ENCODE measurements at places on chromosomes 5 and 9.

- DNase-seq: no peak
Measured at GRCh38 chr5:54676481-54677340, 159.2 kb downstream of the SNX18 start.

- no peak for DNase-seq
Measured at GRCh38 chr5:91288118-91288916, 94.8 kb downstream of the ARRDC3 start.

- DNase-seq: no peak
Measured at GRCh38 chr9:99231711-99232110, 9.6 kb downstream of the SEC61B start.

DNA sequence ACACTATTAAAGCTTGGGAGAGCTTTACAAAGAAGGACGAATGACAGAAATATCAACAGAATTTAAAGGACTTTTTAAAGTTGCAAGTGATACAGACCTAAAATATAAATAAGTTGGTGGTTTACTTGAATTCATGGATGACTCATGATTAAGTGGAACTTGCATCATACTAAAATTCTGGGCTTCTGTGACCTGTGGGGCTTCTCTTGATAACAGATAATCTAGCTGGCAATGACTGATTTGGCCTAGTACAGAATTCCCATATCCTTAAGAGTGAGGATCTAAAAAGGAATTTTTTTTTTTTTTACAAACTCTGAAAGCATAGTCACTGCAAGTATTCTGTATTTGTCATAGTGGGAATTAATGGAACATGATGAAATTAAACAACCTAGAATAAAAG is 543.7 kb upstream of the SGCD start:
- DNase-seq: no peak

DNA sequence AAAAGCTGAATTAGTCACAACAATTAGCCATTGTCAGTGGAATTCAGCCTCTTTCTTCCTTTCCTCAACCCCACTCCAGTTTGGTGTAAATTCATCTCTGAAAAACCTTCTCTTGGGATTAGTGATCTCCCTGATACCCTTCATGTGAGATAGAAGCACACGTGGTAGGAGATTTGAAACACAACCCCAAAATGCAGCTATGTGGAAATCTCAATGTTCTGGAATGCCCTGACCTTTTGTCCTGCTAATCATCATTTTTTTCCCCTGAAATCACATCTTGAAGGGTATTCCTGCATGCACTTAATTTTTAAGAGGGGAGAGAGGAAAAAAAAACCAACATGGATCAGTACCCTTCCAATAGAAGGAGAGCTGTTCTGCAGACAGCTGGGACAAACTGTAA is 612.6 kb downstream of the EBF1 start:
- no peak for DNase-seq

GRCh38 chr5:120790339-120790738 is 326.2 kb downstream of the PRR16 start:
- DNase-seq: no peak

DNA sequence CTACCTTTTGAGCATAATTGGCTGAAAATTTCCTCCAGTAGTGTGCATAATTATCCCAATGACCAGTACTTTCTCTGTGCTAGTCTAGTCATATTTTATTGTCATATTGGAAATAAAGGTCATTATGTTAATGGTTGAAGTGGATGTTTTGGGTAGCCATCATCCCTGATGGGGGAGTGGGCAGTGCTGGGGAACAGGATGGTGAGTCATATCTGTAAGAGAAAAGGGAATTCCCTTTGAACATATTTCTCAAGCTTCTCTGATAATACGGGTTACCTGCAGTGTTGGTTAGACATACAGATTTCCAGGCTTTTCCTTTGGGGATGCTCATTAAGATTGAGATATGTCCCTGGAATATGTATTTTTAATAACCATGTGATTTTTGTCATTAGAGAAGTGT is 33.3 kb upstream of the SPATA31D4 start:
- DNase-seq: no peak

GRCh38 chr5:150358261-150359095 is 981 bp downstream of the TCOF1 start:
- no peak for DNase-seq

- DNase-seq: no peak
Measured at GRCh38 chr9:33988219-33988890, 60.3 kb downstream of the UBAP2 start.

- DNase-seq: no peak
Measured at GRCh38 chr5:139878093-139878492, 82.5 kb downstream of the PSD2 start.

DNA sequence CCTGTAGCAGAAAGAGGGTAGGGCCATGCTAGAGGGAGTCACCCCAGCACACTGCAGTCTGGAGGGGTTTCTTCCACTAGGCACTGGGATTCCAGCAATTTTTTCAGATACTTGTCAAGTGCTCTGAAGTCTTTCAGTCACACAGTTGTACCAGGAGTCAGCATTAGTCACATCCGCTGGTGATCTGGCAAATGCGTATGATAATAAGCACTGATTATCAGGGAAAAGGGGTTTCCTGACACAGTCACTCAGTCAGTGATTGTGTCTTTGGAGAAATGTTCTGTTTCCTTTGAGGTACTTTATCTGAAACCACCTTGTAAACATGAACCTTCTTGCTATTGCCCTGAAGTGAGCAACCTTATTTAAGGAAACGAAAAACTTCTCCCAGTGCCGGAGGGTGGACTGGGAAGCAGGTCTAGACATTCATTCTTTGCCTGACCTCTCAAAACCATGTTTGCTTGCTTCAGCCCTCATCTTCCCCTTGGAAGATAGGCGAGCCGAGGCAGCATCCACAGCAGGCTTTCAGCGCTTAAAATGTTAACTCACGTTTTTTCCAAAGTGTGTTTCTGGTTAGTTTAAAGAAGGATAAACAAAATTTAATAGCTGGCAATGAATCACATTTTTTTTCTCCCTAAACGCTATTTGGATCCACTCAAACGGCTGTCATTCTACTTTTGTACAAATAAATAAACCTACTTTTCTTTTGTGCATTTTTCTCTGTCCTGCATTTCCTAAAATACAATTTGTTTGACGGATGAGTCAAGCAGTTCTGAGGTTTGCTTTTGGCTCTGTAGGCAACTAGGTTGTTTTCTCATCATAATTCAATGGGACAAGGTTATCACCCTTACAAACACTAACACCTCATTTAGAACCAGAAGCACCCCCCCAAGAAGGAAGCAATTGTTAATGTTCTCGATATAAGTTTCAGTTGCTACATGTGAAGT is 77.7 kb downstream of the FOXD1 start:
- no peak for DNase-seq

- no peak for DNase-seq
Measured at GRCh38 chr5:157350939-157351801, 85.2 kb downstream of the CYFIP2 start.

DNA sequence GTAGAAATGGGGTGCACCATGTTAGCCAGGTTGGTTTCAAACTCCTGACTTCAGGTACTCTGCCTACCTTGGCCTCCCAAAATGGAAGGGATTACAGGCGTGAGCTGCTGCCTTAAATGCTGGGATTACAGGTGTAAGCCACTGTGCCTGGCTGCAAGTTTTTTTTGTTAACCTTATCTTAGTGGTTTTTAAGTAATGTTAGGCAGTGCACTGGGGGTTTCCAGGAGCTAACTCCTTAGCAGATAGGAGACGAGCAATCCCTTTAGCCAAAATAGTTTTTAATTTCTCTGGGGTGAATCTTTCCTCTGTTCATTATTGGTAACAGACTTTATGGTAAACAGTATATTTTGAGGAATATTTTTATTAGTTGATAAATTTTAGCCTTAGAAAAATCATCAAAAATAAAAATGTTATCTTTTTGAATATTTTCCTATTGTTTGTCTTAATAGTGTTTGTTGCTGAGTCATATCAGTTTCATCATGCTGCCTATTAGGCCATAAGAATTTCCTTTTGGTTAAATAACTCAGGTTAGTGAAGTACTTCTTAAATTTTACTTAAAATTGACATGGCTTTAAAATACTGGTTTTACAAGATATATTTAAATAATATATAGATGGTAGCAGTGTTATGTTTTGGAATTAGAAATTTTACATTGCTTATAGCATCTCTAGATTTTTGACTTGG is 37.9 kb downstream of the LMNB1 start:
- no peak for DNase-seq

DNA sequence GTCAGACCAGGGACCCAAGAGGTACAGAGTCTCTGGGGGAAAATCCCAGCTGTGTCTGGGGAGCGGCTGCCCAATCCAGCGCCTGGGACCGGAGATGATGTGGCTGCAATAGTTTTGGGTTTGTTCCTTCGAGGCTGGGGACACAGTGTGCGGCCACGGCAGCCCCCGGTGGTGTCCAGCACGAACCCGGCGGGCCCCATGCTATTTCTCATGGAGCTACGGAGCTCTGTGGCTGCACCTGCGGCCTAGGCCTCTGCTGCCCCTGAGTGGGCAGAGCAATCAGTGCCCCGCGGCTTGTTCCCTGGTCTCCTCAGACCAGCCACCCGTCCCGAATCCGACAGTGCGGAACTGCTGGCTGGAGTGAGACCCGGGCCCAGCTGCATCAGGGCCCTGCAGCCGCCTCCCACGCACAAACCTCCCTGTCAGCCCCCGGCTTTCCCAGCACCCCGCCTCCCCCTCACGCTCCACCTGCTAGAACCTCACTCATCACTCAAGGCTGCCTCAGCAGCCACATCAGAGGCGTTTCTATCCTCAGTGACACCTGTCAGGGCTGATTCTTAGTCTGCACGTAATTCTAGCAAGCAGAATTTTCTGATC is 29.0 kb downstream of the SARDH start:
- no peak for DNase-seq

DNA sequence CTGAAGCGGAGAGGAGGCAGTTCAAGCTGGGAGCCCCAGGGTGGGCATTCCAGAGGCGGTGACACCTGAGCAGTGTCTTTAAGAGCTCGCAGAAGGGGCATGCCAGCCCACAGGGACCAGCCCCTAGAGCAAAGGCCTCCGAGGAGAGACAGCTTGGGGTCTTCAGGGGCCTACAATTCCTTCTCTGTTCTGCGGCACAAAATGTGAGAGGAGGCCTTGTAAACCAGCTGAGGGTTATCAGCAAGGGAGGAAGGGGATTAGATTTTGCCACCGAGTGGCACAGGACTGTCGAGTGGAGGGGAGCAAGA is 505 bp upstream of the SIGMAR1 start:
- DNase-seq: no peak

DNA sequence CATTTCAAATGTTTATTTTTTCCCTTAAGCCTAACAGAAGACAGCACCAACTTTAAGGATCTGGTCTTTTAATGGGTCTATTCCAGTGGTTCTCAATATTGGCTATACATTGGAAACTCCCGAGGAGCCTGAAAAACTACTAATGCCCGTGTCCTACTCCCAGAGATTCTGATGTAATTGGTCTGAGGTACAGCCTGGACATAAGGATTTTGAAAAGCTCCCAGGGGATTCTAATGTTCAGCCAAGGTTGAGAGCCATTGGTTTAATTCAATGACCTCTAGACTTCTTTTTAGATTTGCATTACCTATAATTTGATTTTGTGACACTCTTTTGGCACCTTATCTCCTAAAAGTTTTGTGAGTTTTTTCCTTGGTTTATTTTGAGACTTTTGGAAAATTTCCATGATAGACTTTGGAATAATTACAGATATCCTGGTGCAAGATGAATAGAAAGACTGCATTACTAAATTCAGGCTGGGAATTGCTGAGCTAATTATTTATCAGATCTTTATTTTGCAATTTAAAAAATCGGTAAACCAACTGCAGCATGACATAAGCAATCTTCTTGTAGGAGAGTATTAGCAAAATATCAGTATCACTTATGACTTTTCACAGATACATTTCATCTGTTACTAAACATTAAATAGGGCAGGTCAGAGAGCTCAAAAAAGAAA is 91.5 kb upstream of the ELL2 start:
- no peak for DNase-seq

DNA sequence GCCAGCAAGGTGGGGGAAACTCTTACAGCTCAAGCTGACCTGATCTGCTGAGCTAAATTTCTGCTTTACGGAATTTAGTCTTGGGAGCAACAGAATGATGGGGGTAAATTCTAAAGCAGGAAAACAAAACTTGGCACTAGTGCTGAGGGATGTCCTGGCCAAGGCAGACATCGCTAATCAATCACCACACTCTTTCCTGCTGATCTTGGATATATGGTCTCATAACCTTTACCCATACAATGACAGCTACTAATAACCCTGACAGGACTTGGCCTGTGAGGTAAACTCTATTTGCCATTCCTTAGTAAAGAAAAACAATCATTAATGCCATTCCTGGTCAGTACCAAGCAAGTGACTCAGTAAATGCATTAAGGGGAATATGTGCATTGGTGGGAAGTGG is 51.5 kb downstream of the PPARGC1B start:
- no peak for DNase-seq

- DNase-seq: no peak
Measured at GRCh38 chr9:94941211-94941875, 214.8 kb downstream of the AOPEP start.

- DNase-seq: no peak
Measured at GRCh38 chr5:180289433-180289832, 2.5 kb downstream of the MAPK9 start.

- DNase-seq: no peak
Measured at GRCh38 chr5:82422751-82423181, 144.6 kb upstream of the RPS23 start.

GRCh38 chr5:132008163-132008473 is 3.3 kb downstream of the ACSL6 start:
- DNase-seq: no peak

- no peak for DNase-seq
Measured at GRCh38 chr5:143542798-143543144, 139.3 kb upstream of the NR3C1 start.

- no peak for DNase-seq
Measured at GRCh38 chr5:151088986-151089385, 8.2 kb upstream of the TNIP1 start.

GRCh38 chr9:96413302-96414221 is 4.6 kb downstream of the ZNF367 start:
- no peak for DNase-seq

GRCh38 chr5:61995486-61995885 is 310.5 kb upstream of the KIF2A start:
- DNase-seq: no peak

DNA sequence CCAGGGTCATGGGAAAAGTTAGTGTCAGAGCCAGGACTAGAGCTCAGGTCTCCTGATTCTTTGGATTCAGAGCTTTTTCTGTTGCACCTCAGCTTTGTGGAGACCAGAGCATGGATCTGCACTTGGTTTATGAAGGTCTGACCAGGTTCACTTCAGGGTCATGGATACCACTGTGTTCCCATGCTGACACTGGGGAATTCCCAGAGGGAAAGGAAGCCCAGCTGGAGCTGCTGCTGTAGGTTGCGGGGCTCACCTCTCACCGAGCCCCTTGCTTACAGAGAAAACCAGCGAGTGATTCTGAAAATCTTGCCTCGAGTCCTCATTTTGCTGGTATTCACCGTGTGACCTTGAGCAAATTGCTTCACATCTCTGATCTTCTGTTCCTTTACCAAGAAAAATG is 83.0 kb downstream of the RGS3 start:
- peak; percentile 17 for DNase-seq

DNA sequence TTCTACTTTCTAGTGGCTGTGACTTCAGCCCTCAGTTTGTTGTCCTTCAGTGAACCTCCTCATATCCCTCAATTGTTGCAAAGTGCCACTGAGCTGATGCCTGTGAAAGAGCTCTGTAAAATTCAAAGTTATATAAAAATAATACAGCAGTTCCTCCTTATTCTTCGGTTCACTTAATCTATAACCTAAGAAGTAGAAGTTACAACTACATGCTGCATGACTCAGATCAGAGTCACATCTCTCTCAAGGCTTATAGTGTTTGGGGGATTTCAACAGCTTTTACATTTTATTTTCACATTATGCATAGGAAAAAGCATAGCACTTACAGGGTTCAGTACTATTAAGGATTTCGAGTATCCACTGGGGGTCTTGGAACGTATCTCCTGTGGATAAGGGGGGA is 25.1 kb upstream of the GCNT1 start:
- no peak for DNase-seq

All from left forelimb (tissue), 1 donor.